IPS DF 6.9 (cell line): ENCODE measurements at places on chromosomes 3 and 15.

GRCh38 chr15:88804257-88804656 lies 1.0 kb downstream of the ACAN start:
- no peak for DNase-seq

GRCh38 chr15:97874139-97874538 lies 86.4 kb upstream of the ARRDC4 start:
- no peak for DNase-seq

- DNase-seq = no peak
Observed at GRCh38 chr15:29890336-29891095, 68.2 kb upstream of the TJP1 start.

- DNase-seq = no peak
Observed at GRCh38 chr3:15845475-15845874, 47.7 kb upstream of the ANKRD28 start.

- no peak for DNase-seq
Observed at GRCh38 chr3:187521546-187521945, 148.6 kb downstream of the SST start.

DNA sequence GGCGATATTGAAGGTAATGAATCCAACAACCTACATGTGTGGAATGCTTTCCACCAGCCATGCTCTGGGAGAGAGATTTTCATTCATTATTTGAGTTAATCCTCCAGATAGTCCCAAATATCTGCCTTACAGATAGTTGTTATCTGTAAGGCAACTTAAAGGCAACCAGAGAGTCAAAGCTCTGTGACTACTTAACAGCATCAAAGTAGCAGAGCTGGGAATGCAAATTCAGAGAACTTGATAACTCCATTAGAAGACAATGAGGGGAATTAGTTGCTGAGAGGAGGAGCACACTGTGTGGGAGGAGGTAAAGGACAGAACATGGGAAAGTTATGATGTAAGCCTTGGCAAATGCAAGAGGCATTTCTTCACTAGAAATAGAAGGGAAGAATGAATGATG lies 10.5 kb upstream of the CRBN start:
- DNase-seq = no peak

GRCh38 chr3:115814778-115815380 lies 191.6 kb downstream of the GAP43 start:
- DNase-seq = peak; percentile 71
